ENCODE measurements at places on chromosomes 3 and 15. TPM values are rescaled to one million over a fixed set of nuclear protein-coding genes. Genes with fewer than 3 reads are reported as not detected.

RTP3 gene
- not detected for total RNA-seq

NMNAT3 gene
- total RNA-seq = 0.43 TPM

XCR1 gene
- 0.07 TPM for total RNA-seq

LMAN1L gene
- 0.32 TPM for total RNA-seq

PCBP4 gene
- 23.8 TPM for total RNA-seq

GRCh38 chr3:8835385-8835784, 66.0 kb upstream of the OXTR start:
- no peak overlapping the region for H3K27ac ChIP-seq
- no peaks in the 10 kb centered on the region for H3K27me3 ChIP-seq

- H3K36me3 ChIP-seq = no peaks in the 10 kb centered on the region
- H3K4me1 ChIP-seq = peaks cover 7% of the 10 kb centered on the region
- DNase-seq = no peak
- H3K4me3 ChIP-seq = no peak overlapping the region
Measured at GRCh38 chr3:30886888-30887287, 7.6 kb downstream of the GADL1 start.

- no peaks in the 10 kb centered on the region for H3K27me3 ChIP-seq
- no peak overlapping the region for H3K4me3 ChIP-seq
- DNase-seq = no peak
- H3K27ac ChIP-seq = no peak overlapping the region
Measured at GRCh38 chr15:81863162-81863561, 182.7 kb downstream of the MEX3B start.

- no peaks in the 10 kb centered on the region for H3K27me3 ChIP-seq
- peaks cover 4% of the 10 kb centered on the region for H3K4me1 ChIP-seq
- no peak overlapping the region for H3K27ac ChIP-seq
Measured at GRCh38 chr3:9158865-9159630, 90.4 kb downstream of the SRGAP3 start.

GRCh38 chr3:110318108-110318507, 753.5 kb upstream of the NECTIN3 start:
- H3K36me3 ChIP-seq = no peaks in the 10 kb centered on the region
- H3K27ac ChIP-seq = no peak overlapping the region

DNA sequence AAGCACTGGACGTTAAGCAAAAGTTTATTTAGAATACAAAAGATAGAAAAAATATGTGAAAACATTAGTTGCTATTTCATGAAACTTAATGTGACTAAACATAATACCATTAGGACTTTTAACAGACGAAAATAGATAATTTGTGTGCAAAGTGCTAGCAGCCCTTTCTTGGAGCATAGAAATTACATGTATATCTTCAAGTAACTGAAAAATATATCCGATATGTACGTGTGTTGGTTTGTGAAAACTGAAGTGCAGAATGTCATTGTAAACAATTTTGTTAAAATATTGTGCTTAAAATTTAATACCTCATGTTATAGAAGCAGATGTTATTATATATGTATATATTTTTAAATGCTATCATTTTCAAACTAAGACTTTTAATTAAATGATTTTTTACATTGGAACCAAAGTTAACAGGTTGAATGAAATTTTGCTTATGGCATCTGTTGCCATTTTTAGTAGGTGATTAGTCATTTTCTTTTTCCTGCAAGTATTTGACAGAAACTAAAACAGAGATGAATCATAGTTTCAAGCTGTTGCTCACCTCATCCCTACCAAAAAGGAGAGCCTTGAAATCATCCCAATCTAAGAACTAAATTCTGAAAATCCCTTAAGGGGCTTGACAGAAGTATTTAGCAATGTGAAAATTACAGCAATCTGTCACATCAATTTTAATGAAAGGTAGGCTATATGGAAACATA, 334.8 kb downstream of the NAALADL2 start:
- H3K27ac ChIP-seq = no peak overlapping the region
- no peaks in the 10 kb centered on the region for H3K27me3 ChIP-seq
- peaks cover 2% of the 10 kb centered on the region for H3K4me1 ChIP-seq
